Amygdala (tissue), 56 donors: ENCODE measurements at places on chromosomes 16 and 17.

- no peak for DNase-seq
Observed at GRCh38 chr16:48317614-48318315, 67.4 kb downstream of the SIAH1 start.

DNA sequence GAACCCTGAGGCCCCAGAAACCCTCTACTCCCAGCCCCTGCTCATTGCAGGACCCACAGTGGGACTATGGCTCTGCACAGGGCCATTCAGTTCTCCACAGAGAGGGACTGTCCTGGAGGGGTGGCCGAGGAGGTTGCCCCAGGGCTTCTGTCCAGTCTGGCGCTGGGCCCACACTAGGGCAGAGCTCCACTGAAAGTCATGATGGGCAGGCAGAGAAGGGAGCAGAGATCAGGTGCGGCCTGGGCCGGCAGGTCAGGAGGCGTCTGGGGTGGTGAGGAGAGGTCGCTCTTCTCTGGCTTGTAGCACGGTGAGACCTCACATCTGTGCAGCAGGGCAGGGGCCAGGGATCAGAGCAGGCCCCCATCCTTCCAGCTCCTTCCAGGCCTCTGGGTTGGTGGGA is 13.0 kb upstream of the PIK3R6 start:
- DNase-seq = no peak

DNA sequence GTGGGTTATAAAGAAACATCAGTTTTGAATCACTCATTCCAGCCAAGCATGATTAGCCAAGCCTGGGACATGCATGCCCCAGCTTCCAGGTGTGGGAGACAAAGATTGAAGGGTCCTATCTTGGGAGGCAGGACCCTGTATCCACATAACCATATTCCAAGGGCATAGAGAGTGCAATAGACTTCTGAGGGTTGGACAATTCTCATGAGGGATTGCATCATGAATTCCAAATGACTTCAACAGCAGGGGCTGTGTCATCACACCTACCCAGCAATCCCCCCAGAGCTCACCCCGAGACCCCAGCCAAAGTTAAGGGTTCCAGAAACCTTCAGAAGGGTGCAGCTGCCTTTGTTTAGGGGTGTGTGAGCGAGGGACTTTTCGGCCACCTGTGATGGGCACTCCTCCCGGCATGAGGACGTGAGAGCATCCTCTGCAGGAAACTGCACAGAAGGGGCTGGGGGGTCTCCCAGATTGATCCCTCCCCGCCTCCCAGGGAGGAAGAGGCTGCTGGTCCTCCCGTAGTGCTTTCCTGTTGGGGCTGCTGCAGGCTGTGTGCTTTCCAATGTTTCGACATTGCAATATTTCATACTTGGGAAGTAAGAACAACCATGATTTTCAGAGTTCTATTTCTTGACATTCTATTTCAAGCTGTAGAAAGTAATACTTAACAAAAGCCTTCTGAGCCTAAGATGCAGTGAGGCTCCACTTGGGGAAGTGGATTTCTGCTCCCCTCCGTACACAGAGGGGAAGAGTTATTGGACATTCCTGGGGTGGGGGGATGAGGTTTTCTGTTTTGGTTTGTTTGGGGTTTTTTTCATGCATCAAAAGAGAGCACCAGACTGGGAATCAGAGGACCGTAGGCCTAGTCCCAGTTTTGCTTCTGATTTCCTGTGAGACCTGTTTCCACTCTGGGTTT is 13.3 kb upstream of the PITPNM3 start:
- no peak for DNase-seq

GRCh38 chr16:50396761-50397535 is 28.2 kb upstream of the BRD7 start:
- no peak for DNase-seq

- no peak for DNase-seq
Observed at GRCh38 chr16:56691885-56692284, 9.6 kb downstream of the MT1X start.

GRCh38 chr17:57341611-57342540 is 85.6 kb downstream of the MSI2 start:
- DNase-seq = no peak

DNA sequence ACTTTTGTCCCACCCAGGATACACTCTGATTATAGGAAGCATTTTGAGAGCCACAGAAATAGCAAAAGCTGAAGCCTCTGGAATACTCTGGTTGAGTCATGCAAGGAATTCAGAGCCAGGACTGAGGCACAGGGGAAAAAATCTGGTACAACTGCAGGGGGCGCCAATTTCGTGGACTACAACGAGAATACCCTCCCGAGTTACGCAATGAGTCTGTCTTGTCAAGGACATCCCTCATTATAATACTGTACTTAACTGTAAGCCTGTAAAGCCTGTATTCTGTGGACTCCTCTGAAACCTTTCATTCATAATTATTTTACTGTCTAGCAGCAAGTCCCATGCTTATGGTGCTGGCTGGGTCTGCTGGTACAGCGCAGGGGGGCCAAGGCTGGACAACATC is 7.8 kb downstream of the HOXB1 start:
- no peak for DNase-seq

DNA sequence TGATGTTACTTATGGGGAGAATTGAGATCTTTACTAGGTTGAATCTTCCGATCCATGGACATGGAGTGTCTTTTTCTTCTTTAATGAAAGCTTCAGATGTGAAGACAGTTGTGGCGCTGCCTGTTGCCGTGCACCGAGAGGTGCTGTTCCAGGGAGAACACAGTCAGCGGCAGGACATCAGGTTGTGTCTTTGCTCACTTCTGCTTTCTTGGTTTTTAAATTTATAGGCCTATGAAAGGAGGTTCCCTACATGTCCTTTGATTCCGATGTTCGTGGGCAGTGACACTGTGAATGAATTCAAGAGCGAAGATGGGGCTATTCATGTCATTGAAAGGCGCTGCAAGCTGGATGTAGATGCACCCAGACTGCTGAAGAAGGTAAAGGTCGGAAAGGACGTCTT is 49.8 kb downstream of the SEC14L1 start:
- DNase-seq = no peak

DNA sequence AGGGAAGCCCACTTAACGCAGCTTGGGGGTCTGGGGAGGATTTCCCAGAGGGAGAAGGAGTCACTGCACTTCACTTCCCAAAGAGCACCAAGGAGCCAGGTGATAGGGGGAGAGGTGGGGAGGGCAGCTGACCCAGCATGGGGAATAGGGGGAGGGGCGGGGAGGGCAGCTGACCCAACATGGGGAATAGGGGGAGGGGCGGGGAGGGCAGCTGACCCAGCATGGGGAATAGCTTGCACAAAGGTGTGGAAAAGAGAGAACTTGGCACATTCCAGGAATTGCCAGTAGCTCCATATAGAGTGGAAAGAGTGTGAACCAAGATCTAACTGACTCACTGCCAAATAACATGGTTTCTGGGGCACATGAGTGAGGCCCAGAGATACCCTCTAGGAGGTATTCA is 110.3 kb downstream of the CCT6B start:
- DNase-seq = no peak
